Myocyte (in vitro differentiated cells): ENCODE measurements at places on chromosomes 5 and 9.

DNA sequence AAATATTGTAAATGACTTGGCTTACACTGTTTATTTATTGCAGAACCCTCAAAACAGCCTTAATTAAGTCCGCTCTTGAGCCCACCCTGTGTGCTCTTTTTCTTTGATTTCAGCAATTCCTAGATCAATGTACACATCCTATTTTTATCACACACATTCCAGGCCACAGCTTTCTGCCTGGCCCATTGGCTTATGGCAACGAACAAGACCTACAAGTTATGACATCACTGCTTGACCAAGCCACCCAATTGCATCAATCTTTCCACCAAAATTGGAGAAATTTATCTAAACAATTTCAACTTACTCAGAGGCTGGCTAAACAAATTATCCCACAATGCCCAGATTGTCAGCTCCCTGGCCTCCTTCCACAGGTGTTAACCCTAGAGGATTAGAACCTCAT is 158.4 kb downstream of the CPLANE1 start:
- no peak for DNase-seq

- DNase-seq: no peak
These were observed 2.3 kb downstream of the TTF1 start for GRCh38 chr9:132404228-132404881.

DNA sequence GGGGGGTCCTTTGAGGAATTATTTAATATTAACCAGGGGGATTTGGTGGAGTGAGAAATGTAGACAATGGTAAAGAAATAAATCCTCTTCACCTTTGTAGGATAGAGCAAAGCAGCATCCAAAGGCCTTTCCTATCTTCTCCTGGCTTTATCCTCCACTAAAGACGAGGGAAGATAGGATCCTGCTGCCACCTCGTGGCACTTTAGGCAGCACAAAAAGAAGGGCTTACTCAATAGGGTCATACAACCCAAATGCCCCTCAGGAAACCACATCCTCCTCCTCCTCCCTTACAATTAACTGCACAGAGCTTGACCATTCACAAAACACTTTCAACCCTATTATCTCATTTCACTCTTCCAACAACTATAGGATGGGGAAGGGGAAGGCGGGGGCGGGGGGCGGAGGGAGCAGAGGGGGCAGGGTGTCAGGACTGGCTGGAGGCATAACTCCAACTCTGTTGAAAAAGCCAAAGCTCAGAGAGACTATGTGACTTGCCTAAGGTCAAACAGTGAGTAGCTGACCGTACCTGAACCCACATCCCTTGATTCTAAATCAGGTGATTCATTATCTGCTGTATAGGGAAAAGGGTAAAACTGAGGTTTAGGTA is 45.4 kb upstream of the MYOT start:
- peak; percentile 65 for DNase-seq

DNA sequence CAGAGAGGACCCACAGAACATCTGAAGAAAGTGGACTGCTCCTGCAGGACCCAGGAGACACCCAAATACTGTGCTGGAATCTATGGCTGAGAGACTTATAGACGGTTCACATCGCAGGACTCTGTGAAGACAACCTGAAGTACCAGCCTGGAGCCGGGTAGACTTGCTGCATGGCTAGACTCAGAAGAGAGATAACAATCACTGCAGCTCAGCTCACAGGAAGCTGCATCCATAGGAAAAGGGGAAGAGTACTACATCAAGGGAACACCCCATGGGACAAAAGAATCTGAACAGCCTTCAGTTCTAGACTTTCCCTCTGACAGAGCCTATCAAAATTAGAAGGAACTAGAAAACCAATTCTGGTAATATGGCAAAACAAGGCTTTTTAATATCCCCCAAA is 26.5 kb upstream of the TRIM36 start:
- no peak for DNase-seq

GRCh38 chr5:142548739-142549275 is 137.1 kb downstream of the FGF1 start:
- DNase-seq: peak; percentile 93
